ENCODE measurements at places on chromosomes 1 and 21.

- peak; percentile 31 for DNase-seq
These were observed at the start of gene GFI1 for GRCh38 chr1:92486251-92487077. Gene GFI1, minus strand, starts transcription at chr1:92486925. Its CDS starts 3,438 bp downstream, at chr1:92483487.

DNA sequence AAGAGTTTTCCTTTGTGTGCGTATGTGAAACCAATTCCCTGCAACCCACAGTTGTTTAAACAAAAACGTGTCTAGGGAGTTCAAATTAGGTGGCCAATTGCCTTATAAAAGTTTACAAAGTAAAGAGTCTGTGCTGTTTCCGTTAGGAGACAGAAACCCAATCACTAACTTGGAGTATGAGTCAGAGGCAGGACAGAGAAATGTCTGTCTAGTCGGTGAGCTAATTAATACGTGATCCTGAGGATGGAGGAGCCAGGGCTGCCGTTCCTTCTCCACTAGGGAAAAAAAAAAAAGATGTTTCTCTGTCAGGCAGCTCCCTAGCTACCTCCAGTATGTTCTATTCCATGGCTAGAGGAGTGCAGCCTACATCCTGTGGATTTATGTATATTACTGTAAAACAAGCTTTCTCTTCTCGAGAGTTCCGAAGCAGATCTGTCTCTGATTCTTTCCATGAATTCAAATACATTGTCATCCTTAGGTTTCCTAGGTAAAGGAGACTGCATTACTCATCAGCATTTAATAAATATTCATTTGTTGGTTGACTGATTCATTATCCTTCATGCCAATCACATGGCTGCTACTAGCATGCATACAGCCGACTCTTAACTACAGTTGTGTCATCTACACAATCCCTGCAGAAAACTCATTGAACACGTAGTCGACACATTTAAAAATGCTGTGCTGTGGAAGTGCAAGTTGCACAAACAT, 430.6 kb downstream of the KIF26B start:
- no peak for DNase-seq

DNA sequence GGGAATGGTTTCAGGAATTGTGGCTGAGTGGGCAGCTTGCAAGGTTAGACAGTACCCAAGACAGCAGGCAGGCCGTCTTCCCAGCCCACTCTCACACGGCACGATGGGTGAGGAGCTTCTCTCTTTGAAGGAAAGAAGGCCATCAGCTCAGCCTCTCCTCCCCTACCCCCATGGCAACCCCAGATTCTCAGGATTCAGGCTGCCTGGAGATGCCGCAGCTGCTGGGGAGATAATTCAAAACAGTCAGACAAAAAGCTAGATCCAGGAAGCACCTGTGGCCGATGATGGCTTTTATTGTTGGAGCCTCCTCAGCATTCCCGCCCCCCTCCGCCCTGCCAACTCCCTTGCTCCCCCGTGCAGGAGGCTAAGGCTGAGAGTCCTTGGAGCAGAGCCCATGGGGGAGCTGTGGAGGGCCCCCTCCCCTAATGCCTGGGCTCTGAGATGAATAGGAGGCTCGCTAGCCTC, 220.5 kb downstream of the TRABD2B start:
- DNase-seq = no peak

DNA sequence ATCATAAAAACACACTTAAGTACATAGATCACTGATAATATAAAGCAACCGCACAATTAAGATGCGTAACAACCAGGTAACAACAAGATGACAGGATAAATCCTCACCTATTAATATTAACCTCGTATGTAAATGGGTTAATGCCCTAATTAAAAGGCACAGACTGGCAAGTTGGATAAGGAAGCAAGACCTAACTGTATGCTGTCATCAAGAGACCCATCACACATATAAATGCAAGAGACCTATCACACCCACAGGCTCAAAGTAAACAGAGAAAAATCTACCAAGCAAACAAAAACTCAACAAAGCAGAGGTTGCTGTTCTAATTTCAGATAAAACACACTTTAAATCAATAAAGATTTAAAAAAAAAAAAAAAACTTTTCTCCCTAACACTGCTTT, 151.8 kb downstream of the FAF1 start:
- no peak for DNase-seq

DNA sequence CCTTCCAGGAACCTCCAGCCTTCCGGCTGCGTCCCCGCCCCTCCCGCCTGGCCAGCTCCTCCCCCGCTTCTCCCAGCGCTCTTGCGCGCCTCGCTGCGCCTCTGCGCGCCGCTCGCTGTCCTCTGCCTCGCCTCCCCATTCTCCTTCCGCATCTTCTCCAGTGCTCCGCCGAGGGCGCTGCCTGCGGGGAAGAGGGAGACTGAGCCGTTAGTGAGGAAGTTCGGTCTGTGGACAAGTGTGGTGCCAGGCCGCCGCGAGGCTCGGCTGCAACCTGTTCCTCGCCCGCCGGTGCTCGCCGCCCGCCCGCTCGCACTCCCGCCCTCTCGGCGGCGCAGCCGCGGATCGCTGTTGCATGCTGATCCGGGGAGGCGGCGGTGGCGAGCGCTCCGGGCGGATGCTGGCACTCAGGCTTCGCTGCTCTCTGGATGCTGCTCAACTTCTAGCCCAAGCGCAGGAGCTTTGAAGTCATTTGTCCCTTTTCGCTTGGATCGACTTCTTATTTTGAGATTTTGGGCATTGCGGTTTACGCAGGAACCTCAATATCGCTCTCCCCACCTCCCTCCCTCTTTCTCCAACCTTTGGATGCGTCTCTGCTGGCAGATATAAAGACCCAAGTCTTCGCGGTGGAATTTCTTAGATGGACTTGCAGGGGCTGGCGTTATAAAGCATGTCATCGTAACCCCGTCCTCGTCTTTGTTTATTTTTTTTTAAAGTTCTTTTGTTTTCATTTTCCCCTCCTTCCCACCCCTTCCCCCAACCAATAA, 614 bp upstream of the CACNA1E start:
- no peak for DNase-seq

DNA sequence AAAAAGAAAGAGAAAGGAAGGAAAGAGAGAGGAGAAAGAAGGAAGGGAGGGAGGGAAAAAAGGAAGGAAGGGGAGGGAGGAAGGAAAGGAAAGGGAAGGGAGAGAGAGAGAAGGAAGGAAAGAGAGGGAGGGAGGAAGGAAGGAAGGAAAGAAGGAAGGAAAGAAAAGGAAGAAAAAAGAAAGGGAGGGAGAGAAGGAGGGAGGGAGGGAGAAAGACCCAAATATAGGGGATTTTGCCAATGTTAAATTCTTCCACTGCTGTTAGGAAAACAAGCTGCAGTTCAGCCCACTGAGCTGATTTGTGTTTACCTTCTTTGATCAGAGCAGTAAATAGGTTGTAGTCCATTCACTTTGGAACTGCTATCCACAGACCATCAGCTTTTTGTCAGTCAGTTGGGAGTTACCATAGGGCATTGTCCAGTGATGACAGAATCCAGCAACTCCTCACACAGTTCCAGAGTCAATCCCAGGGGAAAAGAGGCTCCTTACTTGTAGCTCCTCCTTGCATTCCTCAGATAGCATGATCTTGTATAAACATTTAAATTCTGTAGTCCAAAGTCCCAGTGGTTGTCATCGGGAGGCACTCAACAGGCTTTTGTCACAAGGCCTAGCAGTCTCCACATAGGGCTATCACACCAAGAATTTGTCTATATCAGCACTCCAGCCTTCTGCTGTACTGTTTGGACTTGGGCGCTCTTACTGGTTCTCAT, 13.5 kb upstream of the PPP1R8 start:
- DNase-seq = no peak

GRCh38 chr1:1153874-1154273, 19.8 kb upstream of the TTLL10 start:
- no peak for DNase-seq

- no peak for DNase-seq
These were observed 74.9 kb upstream of the IRF2BP2 start for GRCh38 chr1:234684856-234685255.

DNA sequence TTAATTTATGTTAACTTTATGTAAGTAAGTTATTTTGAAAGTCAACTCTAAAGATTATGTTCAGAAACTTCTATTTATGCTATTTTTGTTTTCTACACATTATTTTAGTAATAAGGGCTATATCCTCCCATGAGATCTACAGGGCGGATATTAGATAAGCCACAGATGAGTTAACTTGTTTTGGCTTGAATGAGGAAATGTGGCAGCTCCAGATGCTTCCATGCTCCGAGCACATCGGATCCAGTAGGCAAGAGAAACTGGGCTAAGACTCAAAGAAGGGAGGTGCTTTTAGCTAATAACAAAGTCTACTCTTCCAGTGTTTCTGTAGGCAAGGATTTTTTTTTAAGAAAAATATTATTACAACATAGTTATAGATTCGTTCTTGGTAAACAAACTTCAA, 20.0 kb upstream of the LAMC1 start:
- no peak for DNase-seq

DNA sequence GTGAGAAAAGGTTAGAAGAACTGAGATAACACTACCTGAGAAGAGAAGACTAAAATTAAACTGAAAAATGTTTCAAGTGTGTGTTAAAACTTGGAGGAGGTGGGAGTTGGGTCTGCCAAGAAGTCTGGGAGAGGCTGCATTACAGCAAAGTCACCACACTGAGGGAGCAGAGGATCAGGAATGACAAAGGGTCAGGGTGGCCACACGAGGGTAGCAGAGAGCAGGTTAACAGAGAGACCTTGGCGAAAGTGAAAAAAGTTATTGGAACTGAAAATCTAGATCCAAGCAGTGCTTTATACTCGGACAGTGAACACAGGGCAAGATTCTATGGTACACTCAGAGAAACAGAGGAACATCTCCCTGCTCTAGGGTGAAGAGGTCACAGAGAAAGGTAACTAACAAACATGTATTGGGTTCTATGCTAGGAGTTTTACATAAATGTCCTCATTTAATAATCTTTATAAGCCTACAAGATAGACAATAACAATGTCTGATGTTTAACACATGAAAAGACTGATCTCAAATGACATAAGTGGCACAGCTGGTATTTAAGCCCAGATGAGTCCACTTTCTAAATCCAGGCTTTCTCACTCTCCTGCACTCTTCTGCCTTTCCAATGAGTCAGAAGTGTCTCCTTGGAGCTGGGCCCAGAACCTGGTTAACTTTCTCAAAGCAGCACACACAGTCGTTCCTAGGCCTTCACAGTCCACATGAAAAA, 10.3 kb upstream of the CADM3 start:
- peak; percentile 83 for DNase-seq

- no peak for DNase-seq
These were observed 3.3 kb downstream of the SUMO3 start for GRCh38 chr21:44814498-44815023.

DNA sequence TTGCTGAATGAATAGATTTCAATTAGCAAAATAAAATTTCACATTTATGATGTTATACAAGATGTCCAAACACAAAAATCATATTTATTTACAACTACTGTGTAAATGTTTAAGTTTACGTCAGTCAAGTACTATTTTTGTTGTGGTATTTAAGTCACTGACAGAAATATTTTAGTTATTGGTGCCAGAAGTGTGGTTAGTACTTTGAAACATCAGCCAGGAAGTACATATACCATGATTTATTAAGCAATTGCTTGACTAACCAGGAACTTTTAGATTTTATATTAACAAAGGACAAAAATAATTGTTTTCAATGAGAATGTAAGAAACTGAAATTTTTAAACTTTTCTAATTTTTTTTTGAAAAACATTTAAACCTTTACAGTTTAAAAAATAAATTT, 2.4 kb upstream of the FCRL4 start:
- no peak for DNase-seq

DNA sequence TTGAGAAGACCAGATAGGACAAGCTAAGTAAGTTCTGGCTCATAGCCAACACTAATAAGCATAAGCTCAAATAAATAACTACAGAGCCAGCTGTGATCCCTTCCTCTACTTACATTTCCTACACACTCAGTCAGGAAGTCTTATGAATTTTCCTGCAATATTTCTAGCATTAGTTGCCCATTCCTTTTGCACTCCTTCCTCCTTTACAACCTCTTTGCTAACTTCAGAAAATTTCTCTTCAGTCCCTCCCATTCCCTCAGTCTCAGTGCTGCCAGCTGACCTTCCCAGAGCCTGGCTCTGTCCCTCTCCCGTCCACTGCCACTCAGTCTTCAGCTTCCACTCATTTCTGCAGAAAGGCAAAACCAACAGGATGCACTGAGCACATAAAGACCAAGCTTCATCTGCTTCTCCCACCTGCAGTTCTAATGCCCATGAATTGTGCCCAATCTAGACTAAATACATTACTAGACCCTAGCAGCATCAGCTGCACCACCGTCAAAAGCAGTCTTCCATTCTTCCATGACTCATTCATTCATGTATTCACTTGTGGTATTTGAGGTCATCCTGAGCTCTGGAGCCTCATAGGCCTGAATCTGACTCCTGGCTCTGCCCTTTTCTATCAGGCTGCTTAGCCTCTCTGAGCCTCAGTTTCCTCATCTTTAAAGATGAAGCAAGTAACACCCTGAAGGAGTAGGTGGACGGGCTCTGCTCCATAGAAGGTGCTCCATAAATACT, 54.6 kb upstream of the SIPA1L2 start:
- no peak for DNase-seq

DNA sequence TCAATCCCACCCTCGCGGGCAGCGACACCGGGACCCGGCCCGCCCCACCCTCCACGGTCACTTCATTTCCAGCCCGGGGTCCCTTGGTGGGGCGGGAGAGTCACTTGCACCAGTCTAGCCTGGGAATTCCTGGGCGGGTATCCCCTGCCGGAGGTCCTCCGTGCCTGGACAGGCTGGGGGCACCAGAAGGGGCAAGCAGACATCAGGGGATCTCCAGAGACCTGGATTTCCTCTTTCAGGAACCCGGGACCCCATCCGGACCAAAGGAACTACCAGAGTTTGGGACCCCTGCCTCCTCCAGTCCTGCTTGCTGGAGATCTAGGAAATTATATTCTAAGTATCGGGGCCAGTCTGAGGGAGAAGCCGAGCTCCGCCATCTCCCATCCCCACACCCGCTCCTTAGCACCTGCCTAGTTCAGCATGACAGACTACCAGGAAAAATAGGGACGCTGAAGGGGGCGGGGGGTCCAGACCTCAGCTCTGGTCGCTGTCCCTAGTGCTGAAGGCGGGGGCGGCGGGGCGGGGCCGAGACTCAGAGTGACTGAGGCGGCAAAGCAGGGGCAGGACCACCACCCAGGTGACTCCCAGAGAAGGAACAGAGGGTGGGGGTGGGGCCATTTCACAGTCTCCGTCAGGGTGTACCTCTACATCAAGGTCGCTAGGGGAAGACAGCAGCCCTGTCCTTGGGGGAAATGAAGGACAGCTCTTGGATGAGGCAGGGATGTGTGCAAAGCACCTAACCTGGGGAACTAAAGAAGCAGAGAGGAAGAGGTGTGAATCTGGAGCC, 832 bp downstream of the HCN3 start:
- DNase-seq = peak; percentile 81

Data from D341Med (cell line).